ENCODE measurements at places on chromosomes 1 and 21.

DNA sequence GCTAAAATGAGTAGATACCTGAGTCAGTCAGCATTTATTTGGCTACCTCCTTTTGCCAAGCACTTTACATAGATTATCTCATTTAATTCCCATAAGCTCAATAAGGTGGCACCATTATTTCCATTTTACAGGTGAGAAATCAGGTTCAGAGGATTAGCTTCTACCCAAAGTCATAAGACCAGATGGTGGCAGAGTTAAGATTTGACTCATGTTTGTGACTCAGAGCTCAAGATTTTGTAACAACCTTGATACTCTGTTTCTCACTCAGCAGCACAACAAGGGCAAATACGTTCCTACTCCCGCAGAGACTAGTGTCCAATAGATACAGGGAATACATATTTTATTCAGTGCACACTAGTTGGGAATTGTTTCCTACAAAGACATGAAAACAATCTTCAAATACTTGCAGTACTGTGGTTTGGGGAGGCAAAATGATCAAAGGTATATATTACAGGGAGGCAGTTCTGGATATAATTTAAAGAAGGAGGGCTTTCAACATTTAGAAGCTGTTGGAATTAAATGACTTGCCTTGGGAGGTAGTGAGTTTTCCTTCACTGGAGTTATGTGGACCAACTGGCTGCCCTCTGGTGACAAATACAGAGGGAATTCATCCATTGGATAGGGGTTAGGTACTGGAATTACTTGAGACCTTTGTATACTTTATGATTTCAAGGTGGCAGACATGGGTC lies 3.6 kb downstream of the LEPR start:
- DNase-seq, result no peak

DNA sequence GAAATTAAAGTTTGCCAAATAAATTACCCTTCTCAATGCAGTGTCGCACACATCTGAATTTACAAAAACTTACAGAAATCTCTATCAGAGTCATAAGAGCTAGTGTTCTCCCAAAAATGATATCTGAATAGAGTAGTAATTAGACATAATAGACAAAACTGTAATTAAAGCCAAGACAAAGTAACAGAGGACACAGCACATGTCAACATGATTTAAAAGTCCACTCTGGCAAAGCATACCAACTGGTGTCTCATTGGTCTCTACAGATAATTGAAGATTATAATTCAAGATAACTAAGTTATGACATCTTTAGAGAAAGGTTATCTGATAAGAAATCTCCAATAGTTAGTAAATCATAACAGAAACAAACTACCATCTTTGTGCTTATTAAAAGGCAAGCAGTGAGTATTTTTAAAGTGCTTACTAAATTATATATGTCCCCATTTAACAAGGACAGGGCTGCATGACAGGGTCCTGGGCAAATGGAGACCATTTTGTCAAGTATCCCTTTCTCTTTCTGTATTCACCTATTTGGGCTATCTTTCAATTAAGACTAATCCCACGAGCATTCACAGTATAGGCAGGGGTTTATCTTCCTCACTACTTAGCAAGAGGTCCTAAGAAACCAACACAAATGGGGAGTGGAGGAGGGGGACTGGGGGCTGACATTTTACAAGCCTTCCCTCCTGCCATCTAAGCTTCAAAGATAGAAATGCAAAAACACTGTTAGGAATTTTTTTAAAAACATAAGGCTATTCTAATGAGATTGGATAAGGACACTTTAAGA lies 26.0 kb downstream of the PTP4A2 start:
- DNase-seq, result no peak

GRCh38 chr1:112196008-112196588 lies 199.9 kb upstream of the CTTNBP2NL start:
- no peak for DNase-seq

- DNase-seq, result no peak
Measured at GRCh38 chr1:172071746-172072145, 230.4 kb downstream of the DNM3 start.

- no peak for DNase-seq
Measured at GRCh38 chr1:244778344-244778743, 57.1 kb upstream of the COX20 start.

- DNase-seq, result no peak
Measured at GRCh38 chr1:26959722-26960624, at the start of gene KDF1. Gene KDF1, minus strand, starts transcription at chr1:26960468. Its CDS starts 8,088 bp downstream, at chr1:26952380.

DNA sequence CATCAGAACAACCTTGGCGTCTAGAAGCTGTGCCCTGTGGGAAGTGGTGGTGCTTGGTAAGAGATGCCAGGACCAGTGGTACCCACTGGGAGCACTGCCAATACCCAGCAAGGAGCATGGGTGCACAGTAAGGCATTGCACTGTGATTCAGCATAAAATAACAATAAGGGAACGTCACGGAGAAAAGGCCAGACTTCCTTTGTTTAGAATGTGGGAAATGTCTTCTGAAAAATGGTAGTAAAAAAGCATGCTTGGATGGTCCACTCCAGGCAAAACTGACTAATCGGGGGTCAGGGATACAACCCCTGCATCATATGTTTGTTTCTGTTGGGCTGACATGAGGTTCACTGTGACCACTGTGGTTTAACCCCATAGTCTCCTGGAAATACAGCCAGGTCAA lies 14.7 kb downstream of the METTL18 start:
- no peak for DNase-seq

DNA sequence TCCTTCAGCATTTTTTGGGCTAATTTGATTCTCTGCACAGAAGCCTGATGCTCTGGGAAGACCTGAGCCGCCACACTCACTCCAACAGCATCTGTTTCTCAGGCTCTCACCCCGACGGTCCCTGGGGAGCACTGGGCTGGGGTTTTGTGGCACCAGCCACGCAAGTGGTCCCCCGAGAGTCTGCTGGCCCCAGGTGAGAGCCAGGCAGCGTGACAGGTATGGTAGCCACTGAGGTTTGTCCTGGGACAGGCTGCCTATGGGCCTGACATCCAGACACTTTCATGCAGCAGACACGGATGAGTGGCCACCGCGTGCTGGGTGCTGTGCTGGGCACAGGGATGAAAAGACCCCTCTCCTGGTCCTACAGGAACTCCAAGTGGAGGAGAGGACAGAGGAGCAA lies 11.0 kb downstream of the AJAP1 start:
- DNase-seq, result no peak

DNA sequence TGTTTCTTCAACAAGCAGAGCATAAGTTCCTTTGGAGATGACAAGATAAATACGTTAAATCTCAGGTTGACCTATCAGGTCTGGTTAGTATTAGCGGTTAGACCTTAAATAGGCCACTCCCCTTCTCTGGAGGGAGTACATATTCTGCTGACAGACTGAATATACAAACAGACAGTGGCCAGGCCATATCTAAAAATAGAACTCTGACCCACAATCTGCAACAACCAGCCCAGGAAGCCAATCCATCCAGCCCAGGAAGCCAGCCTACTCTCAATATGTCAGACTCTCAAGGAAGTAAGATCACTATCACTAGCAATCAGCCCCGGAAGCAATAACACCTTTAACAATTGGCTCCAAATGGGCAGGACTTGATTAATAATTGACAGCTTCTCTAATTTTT lies 6.7 kb downstream of the IL20 start:
- no peak for DNase-seq

DNA sequence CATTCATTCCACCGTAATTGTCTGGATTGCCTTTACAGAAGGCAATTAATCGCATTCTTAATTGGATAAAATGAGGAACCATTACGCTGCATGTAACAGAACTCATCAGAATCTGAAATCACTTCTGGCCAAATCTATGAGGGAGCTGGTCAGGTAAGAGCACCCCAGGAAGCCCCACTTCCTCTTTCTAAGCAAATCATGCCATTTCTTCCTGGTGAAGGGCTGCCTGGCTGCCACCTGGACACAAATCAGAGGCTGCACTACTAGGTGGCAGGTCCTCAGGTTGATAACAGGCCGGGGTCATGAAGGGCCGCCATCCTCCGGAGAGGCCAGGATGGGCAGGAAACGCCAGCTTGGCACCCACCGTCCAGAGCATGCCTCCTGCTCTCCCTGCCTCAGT lies 73.7 kb downstream of the CAPZB start:
- no peak for DNase-seq

DNA sequence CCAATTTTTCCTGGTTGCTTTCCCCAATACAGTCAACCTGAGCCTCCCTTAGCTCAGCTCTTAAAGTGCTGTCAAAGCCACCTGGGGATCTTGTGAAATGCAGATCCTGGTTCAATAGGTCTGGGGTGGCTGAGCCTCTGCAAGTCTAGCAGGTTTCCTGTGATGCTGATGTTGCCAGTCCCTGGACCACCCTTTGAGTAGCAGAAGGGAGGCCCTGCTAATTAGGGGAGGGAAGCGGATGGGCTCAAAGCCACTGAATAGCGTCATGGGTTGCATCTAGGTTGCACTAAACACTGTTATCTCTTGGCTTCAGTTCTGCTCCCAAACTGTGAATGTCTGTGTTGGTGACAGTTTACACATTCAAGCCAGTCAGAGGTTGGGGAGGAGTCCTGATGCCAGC lies 127.2 kb downstream of the KAZN start:
- no peak for DNase-seq

DNA sequence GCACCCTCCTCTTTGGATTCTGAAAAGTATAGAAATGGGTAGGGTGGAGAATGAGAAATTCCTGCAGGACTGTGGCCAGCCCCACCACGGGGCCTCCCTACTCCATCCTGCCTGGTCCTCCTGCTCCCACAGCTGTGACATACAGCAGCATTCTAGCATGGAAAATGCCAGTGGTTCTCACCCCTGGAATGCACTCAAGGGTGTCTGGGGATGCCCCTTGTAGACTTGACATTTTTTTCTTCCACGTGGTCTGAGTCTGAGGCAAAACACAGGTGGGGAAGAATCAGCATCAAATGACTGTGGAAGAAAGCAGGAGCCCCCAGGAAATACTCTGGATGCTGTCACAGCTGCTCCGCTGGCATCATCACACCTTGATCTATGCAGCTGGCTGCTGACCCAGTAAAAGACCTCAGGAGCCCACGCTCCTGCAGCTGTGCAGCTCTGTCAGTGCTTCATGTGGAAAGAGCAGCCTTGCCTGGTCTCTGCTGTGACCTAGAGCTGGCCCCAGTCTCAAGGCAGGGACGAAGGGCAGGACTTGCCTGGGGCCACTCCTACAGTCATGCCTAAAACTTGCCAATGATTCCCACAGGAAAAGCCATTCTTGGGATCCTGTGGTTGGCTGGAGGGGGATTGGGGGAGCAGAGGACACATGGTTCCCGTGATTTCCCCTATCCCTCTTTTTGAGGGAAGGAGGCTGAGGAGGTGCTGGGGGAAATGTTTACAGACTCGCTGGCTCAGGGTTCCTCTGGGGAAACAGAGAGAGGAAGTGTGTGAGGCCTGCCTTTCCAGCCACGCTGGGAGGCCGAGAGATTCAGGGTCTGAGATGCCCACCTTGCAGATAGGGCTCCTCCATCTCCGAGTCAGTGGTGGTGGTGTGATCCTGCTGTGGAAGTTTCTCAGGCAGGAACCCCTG lies 10.8 kb upstream of the A3GALT2 start:
- DNase-seq, result no peak

- DNase-seq, result no peak
Measured at GRCh38 chr1:112778137-112778536, 63.0 kb upstream of the PPM1J start.

Measured in Right ventricle myocardium inferior (tissue), 1 donor.